ENCODE measurements at places on chromosomes 2 and 18.
A peak's percentile ranks its signal among the peaks of the same experiment; 100 is the strongest.

- no peak for DNase-seq
These were observed 59.0 kb upstream of the DNMT3A start for GRCh38 chr2:25400576-25401216.

- DNase-seq, result no peak
These were observed 10.9 kb downstream of the YES1 start for GRCh38 chr18:801137-801536.

DNA sequence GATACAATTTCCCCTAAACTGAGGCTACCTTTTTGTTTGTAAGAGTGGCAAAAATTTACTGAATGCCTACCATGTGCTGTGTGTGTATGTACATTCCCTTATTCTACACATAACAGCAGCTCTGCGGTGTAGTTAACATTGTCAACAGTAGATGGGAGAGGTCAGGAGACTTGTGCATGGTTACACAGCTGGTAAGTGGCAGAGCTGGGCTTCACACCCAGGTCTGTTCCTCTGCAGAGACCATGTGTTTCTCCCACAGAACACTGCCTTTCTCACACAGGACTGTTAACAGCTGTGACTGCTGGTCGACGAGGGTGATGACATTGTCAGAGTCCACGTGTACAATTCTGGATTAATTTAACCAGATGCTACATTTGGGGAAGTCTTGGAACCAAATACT is 49.1 kb downstream of the EML6 start:
- no peak for DNase-seq

DNA sequence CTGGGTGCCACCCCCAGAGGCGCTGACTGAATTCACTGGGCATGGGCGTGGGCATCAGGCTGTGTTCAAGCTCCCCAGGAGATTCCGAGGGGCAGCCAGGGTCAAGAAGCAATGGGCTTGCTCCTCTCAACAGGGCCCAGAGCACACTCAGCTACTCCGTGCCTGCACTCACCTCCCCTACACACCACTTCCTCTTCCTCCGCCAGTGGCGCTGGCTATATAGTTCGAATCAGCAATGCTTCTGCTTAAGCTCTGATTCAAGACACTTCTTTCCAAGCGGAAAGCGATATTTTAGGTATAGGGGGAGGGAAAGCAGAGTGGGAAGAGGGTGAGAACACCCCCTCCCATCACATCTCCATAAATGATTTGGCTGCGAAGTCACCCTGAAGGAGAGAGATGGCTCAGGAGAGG is 42.1 kb downstream of the CRACDL start:
- DNase-seq, result no peak

GRCh38 chr2:44706681-44707553 is 234.6 kb upstream of the SIX3 start:
- DNase-seq, result no peak

GRCh38 chr2:55809875-55810621 is 113.5 kb downstream of the EFEMP1 start:
- peak; percentile 34 for DNase-seq

DNA sequence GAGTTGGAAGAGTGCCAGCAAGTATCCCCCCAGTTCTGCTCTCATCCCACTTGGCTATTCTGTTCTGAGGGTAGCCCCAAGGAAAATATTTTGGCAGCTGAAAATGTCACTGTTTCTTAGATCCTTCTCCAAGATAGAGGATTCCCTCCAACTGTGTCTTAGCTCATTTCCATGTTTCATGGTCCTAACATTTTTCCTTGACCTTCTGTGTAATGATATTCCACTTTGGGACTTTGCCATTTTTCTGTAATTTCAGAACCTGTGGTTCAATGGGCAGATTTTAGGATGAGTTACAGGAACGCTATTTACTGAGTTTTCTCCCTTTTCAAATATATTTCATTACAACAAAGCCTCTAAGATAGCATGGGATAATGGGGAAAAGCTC is 34.7 kb downstream of the NHEJ1 start:
- DNase-seq, result no peak

DNA sequence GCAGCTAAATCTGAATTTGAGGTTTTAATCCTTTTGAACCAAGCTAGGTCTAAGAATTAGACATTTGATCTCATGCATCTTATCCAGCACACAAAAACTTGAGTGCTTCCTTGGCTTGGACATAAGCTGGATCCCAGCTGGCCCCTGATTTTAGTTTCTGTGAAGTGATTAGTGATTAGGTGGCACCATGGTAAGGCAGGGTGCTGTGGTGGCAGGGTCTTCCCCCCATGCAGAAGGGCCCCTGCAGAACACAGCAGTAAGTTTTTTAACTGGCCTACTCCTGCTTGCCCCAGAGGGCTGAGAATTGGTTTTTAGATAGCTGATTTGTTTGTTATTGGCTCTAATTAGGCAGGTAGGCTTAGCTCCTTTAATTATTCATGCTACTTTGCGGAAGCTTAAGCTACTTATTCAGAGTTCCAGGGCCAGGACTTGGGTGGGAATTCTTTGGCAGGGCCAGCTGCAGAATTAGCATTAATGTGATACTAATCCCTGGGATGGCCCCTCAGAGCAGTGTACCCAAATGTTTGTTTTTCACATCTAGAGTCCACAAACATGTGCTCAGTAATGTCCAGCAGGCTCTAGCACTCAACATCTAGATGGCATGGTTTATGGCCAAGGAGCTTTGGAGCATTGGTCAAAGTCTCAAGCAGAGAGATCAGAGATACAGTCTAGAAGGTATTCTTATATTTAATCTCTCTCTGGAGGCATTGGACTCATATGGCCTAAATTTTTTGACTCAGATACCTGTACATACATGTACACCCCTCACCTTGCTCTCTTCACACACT is 99.6 kb downstream of the FMNL2 start:
- no peak for DNase-seq

GRCh38 chr2:80070587-80070986 is 234.0 kb downstream of the LRRTM1 start:
- DNase-seq, result no peak

DNA sequence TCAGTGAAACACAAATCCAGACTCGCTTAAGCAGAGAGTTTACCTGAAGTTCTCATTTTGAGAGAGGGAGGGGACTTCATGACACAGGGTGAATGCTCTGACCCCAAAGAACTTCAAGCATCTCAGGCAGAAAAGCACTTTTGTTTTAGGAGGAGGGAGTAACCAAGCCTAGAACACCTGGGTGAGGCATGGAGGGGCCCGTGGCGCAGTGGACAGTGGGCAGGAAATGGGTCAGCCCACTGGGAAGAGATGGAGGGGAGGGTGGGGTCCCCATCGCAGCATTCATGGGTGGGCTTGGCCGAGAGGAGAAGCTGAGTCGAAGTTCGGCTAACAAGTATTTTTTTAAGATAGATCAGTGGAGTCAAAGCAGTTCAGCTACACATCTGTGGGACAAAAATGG is 67.9 kb downstream of the SH3YL1 start:
- DNase-seq, result no peak

GRCh38 chr18:21191596-21192307 is 50.3 kb upstream of the GREB1L start:
- peak; percentile 52 for DNase-seq

GRCh38 chr2:233354971-233355574 is 779 bp downstream of the DGKD start:
- DNase-seq, result no peak

GRCh38 chr2:120510751-120511395 is 164.9 kb downstream of the INHBB start:
- no peak for DNase-seq

DNA sequence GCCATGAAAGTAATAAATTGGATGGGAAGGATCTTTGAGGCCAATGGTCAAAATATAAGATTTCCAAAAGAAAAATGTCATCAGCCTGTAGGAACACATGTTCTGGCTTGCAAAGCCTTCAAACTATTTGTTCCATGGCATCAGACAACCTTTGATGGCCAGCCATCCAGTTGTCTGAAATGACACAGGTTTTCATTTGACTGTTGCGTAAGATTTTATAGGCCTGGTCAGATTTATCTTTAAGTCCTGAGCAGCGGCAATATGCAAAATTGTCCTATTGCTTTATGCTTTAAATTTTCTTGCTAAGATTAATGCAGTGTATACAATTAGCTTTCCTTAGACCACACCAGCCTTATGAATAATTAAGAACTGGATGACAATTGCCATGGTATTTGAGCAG is 167.1 kb downstream of the AGPS start:
- no peak for DNase-seq

- DNase-seq, result peak; percentile 10
These were observed 293.2 kb upstream of the FIGN start for GRCh38 chr2:164028814-164029534.

DNA sequence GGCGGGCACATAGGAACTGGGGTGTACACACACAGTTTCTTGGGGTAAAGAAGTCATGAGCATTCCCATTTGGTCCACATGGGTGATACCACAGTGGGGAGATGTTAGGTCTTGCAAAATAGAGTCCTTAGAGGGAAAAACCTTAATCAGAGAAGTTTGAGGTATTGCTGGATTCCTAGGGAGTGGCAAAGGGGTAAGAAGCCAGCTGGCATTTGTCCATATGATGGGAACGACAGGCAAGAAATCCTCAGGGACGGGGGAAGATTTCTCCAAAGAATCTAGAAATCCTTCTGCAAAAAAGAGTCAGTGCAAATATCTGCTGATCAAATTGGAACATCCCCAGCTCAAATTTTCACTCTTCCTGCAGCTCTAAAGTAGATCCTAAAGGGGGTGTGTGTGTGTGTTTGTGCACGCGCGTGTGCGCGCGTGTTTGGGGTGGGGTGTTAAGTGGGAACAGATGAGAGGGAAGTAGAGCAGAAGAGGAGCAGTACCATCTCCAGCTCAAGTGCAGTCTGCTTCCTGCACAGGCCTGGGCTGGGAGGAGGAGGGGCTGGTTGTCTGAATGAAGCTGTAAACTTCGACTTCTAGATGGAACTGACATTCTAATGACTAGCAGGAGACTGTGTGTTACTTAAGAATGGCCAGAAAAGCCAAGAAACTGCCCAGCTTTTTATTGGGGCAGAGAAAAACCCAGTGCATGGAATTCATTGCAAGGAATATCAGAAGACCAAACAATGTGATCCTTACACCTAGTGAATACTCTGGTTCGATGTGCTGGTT is 168.0 kb downstream of the SPP2 start:
- no peak for DNase-seq

GRCh38 chr2:608297-608696 is 68.9 kb downstream of the TMEM18 start:
- DNase-seq, result no peak

- peak; percentile 20 for DNase-seq
These were observed 43.1 kb downstream of the PELI1 start for GRCh38 chr2:64101141-64101591.

DNA sequence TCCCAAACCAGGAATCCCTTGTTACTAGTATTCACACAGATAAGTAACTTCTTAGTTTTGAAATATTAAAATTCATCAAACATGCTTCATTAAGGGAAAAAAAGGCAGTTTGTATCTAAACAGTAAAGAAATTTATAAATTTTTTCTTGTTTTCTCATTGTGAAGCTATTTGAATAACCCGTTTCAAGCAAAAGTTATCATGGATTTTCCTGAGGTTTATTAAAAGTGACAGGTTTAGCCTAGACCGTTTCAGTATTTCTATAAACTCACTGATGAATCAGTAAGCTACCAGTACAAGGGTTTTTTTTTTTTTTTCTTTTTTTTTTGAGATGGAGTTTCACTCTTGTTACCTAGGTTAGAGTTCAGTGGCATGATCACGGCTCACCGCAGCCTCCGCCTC is 20.0 kb downstream of the ZNF532 start:
- DNase-seq, result no peak

DNA sequence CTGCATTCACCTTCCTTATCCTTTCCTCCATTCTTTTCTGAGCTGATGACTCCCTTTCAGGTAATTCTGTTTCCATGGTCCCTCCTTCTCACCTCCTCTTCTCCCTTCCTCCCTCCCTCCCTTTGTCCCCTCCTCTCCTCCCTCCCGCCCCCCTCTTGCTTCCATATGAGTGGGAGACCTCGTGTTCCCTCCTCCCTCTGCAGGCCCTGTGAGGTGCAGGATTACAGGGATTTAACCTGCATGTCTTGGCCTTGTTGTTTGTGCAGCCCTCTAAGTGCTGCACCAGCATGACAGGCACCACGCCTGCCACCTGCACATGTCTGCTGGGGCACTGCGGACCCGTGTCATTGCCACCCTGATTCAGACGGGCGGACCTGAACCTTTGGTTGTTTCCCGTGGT is 103.1 kb downstream of the SNTG2 start:
- DNase-seq, result no peak

DNA sequence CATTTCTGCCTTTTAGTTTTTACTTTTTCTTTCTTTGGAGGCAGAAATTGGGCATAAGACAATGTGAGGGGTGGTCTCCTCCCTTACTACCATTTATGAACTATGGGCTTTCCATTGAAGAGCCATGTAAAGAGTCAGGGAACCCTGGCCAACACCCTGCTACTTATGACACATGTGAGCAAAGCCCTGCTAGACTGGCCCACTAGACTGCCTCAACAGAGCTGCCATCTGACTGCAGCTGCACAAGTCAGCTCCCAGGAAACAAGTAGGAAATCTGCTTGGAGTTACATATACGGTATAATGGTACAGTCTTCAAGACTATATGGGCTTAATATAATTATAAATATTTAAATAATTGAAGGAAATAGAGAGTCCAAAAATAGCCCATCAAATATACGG is 816.8 kb downstream of the TRIB2 start:
- DNase-seq, result no peak

DNA sequence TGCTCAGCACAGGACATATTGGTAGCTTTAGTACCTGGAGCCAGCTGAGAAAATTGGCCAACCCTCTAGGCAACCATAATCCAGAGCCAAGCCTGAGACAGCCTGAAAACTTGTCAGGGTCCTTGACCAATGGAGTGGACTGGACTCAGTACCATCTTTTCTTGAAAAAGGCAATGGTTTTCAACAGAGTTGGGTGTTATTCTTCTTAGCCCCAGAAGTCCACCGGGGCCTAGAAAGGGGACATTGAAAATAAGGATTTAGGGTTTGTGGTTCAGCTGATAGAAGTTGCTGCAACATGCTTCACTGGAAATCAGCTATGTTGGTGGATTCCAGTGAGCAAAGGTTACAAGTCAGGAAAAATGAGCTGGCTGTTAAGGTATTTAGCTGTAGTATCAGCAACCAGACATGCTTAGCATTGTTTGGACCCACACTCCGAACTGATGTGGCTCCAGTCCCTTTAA is 22.1 kb upstream of the CNOT11 start:
- no peak for DNase-seq

DNA sequence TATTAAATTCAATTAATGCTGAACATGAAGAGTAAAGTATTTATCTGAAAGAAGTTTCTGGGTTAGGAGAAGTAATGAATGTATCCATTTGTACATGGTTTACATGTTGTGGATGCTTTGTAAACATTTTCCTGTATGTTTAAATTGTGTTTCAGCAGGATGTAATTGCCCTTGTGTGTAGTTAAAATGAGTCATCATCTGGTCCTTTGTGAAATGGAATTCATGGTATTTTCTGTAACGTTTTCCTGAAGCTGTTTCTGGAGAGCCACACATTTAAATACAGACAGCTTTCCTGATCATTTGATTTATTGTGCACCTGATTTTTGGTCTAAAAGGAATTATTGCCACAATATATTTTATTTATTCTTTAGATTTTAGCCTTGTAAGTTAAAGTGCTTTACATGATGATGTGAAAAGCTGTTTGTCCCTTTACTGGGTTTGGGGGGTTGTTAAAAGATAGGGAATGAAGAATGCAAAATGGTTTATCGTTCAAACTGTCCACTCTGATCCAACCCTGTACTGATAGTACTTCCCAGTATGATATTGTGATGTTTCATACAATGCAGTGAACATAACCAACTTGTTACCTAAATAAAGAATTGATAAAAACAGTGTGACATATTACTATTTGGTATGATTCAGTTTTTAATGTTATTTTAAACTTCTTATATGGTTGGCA is 41.7 kb upstream of the SLC3A1 start:
- no peak for DNase-seq
